Stimulated activated CD4-positive, alpha-beta T cell treated with anti-CD3 and anti-CD28 coated beads, Interleukin-15, amount 100 ng/mL, for 48 hours (primary cell): ENCODE measurements at places on chromosomes 3 and 15.

DNA sequence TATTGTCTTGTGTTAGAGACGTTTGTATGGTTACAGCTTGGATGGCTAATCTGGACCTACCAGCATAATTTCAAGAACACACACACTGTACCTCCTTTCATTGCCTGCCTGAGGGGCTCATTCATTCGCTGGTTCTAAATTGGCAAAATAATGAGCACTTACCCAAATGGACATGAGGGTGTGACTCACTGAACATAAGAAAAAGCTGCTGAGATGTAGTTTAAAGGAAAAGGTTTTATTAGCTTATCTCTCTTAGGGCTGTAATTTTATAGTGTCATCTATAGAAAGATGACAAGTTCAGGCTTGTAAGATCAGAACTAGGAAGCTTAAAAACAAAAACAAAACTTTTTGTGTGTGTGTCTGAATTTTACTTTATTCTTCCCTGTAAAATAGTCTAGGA, 120.7 kb upstream of the WNT7A start:
- DNase-seq = no peak

DNA sequence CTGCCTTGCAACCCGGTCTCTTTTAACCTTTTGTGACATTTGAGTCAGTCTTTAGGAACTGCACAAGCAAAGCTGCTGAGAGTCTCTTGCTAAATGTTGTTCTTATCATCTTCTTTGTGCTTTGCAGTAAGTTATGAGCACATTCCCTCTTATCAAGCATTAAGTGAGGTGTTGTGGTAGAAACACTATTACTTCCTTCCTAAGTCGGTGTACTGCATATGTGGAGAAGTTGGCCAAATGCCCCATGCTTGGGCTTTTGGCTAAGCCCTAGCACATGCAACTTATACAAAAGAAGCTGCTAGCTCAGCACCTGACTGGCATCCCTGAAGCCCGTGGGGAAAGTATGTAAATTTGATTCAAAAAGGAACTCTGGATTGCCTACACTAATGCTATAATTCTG, 136.5 kb upstream of the RBMS3 start:
- DNase-seq = no peak

DNA sequence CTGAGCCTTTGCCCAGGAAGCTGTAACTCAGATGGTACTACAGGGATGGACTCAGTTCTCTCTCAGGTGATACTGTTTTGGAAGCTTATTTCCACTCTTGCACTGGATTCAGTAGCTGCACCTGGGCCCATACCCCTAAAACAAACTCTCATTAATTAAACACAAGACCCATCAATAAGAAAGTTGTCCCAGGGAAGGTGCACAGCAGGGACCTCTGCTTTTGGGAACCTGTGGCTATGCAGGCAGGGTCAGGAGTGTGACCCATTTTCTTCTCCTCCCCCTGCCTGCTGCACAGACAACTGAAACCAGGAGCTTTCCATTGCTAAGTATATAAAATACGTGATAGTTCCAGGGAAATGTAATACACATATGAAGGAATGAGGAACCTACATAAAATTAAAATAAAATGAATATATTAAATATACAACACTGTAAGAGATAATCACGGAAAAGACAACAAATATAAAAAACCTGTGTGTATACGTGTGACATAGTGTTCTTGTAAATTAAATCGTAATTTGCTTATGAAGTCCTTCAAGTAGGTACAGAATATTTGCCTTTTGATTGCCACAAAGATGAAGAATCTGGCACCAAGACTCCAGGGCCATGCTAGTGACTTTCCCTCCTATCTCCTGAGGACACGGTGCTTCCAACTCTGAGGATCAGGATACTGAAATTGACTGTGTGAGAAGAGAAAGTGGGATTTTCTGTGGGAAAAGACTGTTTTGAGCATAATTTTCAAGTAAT, 101.6 kb upstream of the GOLGA6L6 start:
- DNase-seq = no peak

DNA sequence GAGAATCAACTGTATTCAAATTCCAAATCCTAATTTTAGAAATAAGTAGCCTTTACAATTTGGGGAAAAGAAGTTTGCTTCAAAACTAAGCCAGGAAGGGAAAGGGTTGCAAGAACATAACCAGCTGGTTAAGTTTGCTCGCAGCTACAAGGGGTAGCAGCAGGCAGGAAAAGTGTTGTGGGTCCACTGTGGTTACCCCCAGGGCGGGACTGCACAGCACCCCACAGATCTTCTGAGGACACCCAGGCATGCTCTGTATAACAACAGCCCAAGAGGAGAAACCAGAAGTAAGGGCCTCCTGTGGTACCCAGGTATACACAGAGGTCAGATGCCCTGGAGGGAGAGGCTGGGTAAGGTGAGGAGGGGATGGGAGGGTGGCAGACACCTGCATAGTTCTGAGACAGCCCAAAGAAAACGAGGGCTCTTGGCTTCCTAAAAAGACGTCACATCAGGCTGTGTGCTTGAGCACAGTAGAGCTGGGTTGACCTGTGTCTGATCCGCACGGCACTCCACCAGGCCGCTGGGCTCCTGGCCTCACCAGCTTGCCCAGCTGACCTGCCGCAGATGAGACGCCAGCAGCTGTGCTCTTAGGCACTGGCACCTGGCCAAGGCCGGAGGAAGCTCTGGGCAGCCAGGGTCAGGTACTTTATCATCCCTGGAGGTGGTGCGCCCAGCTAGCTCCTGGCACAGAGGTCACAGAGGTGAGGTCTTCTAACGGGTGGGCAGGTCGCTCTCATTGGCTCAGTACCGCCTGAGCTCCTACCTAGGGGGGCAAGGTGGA, 81.8 kb upstream of the SNRPA1 start:
- no peak for DNase-seq

GRCh38 chr15:88301311-88301710, 44.8 kb upstream of the NTRK3 start:
- DNase-seq = no peak

DNA sequence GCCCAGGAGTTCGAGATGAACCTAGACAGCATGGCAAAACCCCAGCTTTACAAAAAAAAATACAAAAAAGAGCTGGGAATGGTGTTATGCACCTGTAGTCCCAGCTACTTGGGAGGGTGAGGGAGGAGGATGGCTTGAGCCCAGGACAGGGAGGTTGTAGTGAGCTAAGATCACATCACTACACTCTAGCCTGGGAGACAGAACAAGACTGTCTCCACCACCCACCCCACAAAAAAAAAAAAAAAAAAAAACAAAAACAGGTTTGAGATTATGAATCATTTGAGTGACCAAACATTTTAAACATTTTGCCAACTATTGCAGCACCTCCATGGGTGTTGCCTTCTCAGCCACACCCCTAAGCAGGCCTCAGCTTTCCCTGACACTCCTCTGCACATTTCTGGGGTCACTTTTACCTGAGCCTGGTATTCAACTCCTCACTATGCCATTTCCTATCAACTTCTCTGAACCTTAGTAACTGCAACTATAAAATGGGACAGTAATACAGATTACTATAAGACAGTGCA, 41.8 kb downstream of the IL5RA start:
- DNase-seq = no peak

DNA sequence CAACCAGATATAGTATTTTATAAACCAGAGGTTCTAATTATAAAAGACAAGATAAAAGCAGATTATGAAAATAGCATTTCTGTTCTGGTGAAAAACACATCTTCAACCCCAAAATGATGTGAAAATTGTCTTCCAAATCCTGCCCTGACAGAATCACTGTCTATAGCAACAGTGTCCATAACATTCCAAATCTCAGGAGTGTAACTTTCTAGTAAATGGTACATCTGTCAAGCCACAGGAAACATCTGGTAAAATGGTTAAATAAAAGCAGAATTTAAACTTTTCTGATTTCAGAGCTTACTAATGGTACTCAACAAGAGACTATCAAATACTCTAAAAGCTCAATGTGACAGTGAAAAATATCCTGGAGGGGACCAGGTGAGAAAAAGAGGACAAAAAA, 60.5 kb downstream of the VGLL4 start:
- DNase-seq = no peak

DNA sequence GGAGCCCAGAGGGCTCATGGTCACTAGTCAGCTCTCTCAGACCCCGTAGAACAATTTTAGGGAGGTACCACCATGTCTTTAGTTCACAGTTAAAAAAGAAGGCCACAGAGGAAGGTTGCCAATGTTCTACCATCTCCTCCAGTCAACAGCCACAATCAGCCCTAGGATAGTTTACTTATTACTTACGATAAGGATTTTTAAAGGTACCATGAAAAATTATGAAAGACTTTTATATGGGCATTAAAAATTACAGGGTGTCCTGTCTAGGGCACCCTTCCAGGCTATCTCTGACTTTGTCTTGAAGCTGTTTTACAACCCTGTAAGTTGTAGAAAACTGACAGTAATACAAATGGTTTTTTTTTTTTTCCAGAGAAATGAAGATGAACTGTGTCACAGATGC, 57.9 kb downstream of the CAPN7 start:
- no peak for DNase-seq

GRCh38 chr3:4495294-4496086, 2.3 kb downstream of the ITPR1 start:
- no peak for DNase-seq

GRCh38 chr3:127851899-127852298, 29.6 kb upstream of the MGLL start:
- no peak for DNase-seq

DNA sequence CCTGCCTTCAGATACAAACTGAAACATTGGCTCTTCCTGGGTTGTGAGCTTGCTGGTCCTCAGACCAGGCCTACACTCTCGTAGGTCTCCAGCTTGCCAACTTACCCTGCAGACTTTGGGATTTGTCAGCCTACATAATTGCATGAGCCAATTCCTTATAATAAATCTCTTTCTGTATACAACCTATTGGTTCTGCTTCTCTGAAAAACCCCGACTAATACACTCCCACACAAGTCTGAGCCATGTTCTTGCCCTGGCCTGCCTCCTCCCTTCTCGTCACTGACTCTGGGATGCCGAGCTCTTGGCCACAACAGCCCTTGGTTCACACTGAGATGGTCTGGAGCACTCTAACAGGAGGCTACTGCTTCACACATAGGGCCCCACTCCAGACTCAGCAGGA, 9.5 kb downstream of the CYP19A1 start:
- DNase-seq = no peak

DNA sequence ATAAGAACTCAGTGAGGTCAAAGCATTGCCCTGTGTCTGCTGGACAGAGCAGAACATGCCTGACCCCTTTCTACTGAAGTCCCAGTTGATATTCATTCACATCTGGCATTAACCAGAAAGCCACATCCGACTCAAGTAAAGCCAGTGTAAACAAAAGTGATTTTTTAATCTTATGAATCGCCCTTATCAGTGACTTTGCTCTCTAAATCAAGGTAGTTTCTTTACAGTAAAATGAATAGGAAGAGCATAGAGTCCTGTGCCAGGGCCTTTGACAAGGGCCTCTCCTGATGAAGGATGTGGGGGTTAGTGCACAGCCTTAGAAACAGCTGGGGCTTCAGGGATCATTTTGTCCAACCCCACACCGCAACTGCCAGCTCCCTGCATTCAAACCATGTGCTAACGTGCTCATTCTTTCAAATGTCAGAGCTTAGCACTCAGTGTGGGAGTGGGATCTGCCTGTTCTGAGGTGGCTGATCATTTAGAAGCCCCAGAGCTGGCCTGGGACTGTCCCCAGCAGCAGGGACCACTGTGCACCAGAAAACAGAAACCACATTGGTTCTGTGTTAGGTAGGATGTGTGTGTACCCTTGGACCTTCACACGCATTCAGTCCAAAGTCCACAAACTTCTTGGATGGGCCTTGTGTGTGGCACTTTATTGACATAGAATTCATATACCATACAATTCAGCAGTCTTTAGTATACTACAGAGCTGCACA, 55.3 kb downstream of the CCR4 start:
- no peak for DNase-seq

DNA sequence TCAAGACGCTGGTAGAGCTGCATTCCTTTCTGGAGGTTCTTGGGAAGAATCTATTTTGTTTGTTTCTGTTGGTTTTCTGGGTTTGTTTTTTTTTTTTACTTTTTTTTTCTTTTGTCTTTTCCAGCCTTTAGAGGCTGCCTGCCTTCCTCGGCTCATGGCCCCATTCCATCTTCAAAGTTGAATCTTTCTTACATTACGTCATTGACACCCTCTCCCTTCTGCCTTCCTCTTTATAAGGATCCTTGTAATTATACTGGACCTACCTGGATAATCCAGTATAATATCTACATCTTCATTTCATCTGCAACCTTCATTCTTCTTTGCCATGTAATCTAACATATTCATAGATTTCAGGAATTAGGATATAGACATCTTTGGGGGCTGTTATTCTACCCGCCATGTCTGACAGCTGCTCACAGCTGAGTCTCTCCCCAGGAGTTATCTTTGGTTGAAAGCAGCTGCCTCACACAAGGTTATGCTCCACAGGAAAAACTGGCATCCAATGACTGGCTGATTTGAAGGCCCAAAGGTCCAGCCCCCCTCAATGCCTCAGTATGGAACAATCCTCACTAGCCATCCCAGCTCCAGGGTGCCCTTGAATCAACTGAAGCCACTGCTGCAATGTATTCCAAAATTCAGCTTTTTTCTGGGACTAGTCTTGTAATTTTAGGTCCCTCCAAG, 38.4 kb upstream of the THBS1 start:
- DNase-seq = no peak

DNA sequence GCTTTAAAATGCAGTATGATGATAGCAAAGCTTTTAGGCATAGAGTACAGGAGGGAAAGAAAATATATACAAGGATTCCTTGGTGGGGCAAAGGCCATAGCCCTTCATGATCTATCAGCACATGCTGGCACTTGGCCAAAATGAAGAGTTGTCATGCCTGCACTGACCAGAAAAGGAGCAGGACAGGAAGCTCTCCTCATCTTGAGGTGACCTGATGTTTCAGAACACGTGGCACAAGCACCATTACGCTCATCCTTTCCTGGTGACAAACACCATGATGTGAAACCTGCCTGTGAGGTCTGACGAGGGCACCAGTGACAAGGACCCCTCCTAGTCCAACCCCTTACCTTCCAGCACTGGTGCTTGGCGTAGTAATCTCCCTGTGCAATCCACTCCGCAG, 77.9 kb upstream of the DCLK3 start:
- no peak for DNase-seq

- DNase-seq = no peak
Observed at GRCh38 chr3:24302396-24302795, 192.3 kb downstream of the THRB start.

DNA sequence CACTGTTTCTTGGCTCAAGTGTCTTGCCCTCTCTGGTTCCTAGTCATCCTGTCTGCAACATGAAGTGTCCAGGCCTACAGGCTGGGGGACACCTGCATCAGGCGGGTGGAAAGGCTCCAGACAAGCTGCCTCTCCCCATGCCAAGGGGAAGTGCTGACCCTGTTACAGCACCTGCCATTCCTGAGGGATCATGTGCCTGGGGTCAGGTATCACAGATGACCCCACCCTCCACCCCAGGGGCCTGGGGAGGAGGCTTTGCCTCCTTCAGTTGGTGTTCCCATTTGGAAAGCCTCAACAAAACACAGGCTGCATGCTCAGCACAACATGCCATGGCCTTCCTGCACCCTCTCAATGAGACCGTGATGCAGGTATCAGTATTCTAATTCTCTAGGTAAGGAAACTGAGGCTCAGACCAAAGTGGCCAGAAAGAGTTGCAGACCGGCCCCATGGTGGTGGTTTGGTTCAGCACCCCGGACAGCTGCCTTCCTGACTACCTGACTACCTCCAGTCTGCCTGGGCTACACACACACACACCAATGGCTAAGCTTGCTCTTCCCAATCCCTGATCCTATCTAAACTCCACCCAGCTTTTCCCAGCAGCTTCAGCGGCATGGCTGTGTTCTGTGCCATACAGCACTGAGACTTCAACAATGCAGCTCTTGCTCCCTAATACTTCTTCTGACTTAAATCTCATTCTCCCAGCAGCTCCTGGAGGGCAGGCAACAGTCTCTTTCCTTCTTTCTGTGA, 69.7 kb upstream of the LINGO1 start:
- no peak for DNase-seq
